CD14-positive monocyte (primary cell): ENCODE measurements at places on chromosomes 5 and 9.

GRCh38 chr9:105128908-105129600 lies 115.4 kb upstream of the SLC44A1 start:
- DNase-seq, result no peak

GRCh38 chr5:73204332-73204731 lies 31.3 kb downstream of the TMEM174 start:
- DNase-seq, result no peak

DNA sequence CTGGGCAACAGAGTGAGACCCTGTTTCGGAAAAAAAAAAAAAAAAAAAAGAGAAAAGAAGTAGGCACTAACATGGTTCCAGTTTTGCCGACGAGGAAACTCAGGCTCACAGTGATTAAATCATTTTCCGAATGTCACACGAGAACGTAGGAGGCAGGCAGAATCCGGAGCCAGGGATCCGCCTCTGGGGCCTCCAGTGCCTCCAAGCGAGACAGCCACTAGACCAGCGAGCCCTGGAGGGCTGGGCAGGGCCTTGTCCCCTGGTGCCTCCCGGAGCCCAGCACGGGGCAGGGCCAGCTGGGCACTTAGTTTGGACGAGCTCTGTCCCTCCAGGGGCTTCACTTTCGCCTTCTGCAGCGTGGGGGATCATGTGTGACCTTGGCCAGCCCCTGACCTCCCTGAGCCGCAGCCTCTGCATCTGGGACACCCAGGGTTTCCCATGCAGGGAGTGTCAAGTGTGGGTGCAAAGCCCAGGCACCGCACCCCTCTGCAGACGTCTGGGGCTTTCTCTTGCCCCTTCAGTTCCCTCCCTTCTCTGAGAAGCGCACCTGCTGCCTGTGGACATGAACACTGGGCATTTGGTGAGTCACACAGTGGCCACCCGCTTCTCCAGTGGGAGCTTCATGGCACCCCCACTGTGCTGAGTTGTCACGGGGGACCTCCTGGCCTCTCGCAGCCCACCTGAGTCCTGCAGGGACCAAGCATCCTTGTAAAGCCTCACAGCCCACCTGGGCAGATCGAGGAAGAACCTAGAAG lies 80.3 kb downstream of the RXRA start:
- no peak for DNase-seq

- DNase-seq, result no peak
Observed at GRCh38 chr9:117644932-117645636, 59.1 kb upstream of the TLR4 start.

DNA sequence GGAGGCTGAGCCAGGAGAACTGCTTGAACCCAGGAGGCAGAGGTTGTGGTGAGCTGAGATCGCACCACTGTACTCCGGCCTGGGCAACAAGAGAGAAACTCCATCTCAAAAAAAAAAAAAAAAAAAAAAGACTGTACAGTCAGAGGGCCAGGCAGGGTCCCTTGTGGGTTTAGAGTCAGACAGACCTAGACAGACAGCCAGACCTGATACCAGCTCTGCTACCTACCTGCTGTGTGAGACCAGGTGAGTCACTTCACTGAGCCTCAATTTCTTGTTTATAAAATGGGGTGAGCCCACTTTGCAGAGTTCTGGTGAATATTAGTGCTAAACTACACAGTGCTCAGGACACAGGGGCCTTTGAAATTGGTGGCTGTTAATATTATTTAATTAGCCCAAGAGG lies 19.7 kb downstream of the TRIM14 start:
- DNase-seq, result no peak

- peak; percentile 64 for DNase-seq
Observed at GRCh38 chr9:22240619-22241018, 206.0 kb upstream of the DMRTA1 start.

DNA sequence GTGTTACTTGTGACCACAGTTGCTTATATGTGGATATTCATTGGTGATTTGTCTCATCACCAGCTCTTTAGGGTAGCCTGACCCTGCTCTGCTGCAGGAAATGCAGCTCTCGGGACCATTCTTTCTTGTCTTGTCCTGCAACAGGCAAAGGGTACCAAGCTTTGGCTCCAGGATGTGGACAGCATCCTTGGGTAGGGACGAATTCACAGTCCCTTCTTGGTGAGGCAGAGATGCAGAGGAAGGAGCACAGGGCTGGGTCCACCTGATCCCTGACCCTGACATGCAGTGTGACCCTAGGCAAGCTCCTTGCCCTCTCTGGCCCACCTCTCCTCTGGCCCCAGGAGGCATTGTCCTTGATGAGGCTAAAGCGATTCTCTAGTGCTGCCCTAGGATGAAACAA lies 37.0 kb upstream of the SYNPO start:
- no peak for DNase-seq

GRCh38 chr9:75873712-75874111 lies 16.8 kb upstream of the PCSK5 start:
- peak; percentile 65 for DNase-seq

- no peak for DNase-seq
Observed at GRCh38 chr5:141677415-141677814, 4.6 kb downstream of the ARAP3 start.

GRCh38 chr9:98983295-98984268 lies 39.9 kb downstream of the COL15A1 start:
- no peak for DNase-seq

DNA sequence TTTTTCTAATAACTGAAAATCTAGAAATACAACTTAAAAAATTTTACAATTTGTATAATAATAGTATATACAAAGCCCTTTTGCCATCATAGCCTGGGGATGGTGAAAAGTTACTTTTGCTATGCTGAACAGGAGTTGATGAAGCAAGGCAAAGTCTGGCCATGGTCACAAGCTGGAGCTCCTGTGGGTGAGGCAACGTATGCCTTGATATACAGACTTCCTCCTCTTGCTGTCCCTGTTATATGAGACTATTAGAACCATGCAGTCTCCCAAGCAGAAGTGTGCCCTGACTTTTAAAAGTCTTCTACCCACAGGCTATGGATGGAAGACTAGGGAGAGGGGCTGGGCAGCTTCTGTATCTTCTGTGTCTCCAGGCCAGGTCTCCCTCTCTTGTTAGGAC lies 15.7 kb downstream of the FAM151B start:
- DNase-seq, result peak; percentile 71

DNA sequence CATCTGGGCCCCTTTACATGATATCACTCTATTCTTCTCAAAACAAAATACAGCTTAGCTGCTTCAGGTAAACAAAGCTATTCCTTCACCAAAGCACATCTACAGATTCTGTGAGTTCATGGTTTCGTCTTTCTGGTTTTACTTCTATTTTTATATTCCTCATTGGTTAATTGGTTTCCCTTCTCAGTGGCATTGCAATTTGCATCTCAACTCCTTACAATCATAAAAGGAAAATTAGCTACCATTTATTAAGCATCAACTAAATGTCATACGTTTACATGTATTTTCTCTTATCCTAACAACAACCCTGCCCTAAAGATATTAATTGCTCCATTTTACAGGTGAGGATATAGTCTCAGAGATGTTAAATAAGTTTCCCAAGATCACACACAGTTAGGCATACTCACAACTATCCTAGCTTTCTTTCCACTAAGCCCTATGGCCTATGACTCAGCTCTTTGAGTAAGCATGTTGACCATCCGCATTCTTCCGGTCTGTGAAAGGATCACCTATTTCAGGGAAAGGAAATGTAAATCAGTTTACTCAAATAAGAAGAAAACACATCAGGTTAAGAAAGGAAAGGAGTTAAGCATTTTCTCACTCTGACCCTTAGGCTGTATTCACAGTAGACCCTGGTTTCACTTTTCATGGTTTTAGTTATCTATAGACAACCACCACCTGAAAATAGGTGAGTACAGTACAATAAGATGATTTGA lies 146.1 kb downstream of the CAAP1 start:
- DNase-seq, result no peak

DNA sequence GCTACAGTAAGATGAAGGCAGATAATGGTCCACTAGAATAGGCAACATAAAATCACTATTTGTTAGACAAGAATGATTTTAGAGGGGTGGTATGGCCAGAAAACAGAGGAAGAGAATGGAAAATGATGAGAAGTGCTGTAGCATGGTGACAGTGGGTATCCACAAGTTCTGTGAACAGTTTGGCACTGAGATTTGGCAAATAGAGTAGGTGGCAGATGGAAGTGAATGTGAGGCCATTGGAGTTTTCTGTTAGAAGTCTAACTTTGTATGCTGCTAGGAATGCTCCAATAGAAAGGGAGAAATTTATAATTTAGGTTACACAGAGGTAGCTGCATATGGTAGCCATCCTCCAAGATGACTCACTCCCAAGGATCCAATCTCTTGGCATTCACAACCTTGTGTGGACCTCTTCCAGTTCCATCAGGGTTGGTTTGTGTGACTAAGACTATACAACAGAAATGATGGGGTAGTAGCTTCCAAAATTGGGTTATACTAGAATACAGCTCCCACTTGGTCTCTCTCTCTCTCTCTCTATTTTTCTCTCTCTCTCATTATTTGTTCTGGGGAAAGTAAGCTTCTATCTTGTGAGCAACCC lies 646.9 kb upstream of the ZNF608 start:
- DNase-seq, result no peak

DNA sequence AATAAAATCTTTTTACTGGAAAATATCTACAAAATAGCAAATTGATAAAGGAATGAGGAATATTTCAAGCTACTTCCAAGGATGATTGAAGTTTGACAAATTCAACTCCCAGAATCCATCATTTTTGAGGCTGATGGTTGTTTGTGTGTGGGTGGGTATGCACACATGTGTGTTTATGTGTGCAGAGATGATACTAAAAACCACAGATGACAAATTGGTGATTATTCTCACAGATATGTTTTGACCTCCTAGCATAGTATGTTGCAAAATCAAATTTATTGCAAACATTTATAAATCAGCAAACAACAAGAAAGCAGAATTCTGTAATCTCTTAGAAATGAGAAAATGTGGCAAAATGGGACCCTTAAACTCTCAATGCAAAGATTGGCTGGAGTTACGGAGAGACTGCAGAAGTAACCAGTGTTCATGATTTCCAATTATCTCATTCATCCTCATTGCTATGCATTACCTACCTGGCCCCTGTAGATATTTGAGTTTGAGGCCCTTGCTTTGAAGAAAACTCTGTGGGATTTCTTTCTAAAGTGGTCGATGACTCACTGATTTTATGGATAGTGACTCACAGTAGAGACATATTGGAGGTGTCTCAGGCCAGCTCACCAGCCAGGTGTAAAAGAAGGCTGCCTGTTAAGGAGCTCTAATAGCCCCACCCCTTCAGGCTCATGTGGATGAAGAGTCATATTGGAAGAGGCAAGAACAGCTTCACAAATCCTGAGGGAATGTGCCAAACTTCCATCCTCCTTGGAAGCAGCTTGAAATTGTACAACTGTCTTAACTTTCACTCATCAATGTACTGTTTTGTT lies 44.6 kb upstream of the TMC1 start:
- DNase-seq, result peak; percentile 24

- DNase-seq, result no peak
Observed at GRCh38 chr9:130871395-130872062, 25.1 kb downstream of the QRFP start.

- DNase-seq, result no peak
Observed at GRCh38 chr5:134410822-134411221, 859 bp downstream of the CDKN2AIPNL start.

GRCh38 chr9:120360510-120360909 lies 219.5 kb downstream of the CDK5RAP2 start:
- no peak for DNase-seq

GRCh38 chr5:142290577-142291299 lies 34.1 kb downstream of the SPRY4 start:
- DNase-seq, result no peak

DNA sequence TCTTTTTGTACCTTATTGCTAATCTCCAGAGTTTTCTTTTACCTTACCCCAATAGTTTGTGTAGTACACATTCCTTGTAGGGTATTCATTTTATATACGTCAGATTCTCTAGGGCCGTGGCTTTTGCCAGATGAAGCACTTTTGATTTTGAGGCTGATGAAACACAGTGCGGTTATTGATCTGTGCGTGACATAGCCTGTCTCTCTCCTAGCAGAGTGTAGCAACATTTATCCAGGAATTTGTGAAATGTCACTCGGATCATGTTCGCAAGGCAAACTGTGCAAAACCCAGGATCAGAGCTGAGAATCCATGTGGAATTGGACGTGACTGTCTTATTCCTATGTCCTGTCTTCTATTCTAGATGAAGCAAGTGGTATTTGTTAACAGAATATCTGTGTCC lies 142.0 kb upstream of the SH3GL2 start:
- no peak for DNase-seq
